ENCODE measurements at places on chromosomes 1 and 21.

GRCh38 chr1:156813750-156814570 lies 2.7 kb downstream of the SH2D2A start:
- DNase-seq, result peak; percentile 85

DNA sequence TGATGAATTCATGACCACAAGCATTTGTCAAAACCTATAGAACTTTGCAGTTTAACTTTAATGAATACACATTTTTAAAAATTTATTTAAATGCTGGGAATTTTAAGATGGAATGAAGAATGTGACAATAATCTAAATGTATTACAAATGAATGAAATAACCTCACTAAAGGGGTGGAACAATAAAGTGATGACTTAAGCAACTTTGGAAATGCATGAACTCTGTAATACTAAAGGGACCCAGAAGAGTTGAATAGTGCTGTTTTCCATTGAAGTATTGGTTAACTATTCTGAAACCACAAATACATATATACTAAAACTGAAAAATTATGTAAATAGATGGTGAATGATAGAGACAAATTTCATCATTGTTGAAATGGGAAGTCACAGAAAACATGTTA lies 1395.1 kb downstream of the NCAM2 start:
- no peak for DNase-seq

DNA sequence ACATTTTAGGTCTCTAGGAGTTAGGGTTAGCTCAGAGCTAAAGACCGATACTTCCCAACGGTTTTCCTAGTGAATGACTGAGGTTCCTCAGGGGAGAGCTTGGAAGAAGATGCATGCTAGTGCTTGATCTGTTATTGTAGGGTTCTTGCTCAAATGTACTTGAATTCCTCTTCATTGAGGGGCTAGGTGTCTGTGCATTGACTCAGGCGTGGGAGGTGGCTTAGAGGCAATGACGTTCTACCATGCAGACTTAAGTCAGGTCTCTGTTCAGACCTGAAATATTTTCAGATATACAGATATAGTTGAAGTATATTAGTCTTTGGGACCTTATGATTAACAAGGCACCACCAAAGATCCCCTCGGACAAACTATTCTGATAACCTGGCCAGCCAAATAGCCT lies 23.5 kb downstream of the S100A10 start:
- DNase-seq, result no peak

GRCh38 chr1:223796210-223796609 lies 49.5 kb downstream of the TP53BP2 start:
- DNase-seq, result no peak

- no peak for DNase-seq
Observed at GRCh38 chr1:211633524-211633846, 41.9 kb downstream of the NEK2 start.

GRCh38 chr1:10710489-10710888 lies 86.0 kb downstream of the CASZ1 start:
- DNase-seq, result no peak

GRCh38 chr1:180112984-180113647 lies 41.6 kb upstream of the QSOX1 start:
- DNase-seq, result no peak

- DNase-seq, result no peak
Observed at GRCh38 chr21:43645136-43645891, 14.0 kb downstream of the HSF2BP start.

DNA sequence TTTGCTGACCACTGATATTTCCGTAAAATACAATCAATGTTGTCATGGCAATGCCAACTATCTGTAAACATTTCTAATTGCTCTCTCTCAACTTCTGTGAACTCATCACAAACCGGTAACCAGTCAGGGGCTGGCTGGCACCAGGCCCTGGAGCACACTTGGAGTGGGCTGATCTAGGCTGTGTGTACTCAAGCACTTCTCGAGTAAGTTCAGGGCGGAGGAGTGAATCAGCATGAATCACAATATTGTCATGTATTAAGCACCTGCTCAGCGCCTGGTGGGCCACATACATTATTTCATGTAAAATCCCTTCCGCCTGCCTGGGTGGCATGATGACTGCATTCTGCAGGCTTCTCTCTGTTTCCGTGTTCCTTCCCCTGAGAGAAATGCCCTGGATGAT lies 212.4 kb downstream of the FOXD2 start:
- no peak for DNase-seq

All from activated T-cell treated with anti-CD3 and anti-CD28 coated beads, Interleukin-2, amount 50 U/mL, for 1 hour (primary cell).